Renal cortical epithelial cell (primary cell): ENCODE measurements at places on chromosomes 3 and 15. TPM values are rescaled to one million over a fixed set of nuclear protein-coding genes. Genes with fewer than 3 reads are reported as not detected.

DNA sequence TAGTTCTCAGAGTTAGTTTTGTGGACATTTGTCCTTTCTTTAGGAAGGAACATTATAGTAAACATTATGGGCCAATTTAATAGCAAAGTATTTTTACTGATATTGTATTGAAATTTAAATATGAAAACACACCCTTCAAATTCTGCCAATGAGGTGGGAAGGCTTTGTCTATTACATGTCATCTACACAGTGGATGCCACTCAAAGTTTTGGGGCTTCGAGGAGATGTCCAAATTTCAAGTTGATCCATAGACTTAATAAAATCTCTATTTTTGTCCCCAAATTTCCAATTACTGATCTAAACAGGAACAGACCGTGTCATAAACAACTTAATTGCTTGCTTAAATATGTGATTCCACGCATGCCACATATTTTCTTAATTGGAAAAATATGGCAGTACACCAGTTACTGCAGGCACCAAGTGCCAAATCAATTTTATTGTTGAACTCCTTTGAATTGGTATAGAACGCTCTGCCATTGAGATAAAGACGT is 1.7 kb downstream of the SHOX2 start:
- no peak for DNase-seq

DNA sequence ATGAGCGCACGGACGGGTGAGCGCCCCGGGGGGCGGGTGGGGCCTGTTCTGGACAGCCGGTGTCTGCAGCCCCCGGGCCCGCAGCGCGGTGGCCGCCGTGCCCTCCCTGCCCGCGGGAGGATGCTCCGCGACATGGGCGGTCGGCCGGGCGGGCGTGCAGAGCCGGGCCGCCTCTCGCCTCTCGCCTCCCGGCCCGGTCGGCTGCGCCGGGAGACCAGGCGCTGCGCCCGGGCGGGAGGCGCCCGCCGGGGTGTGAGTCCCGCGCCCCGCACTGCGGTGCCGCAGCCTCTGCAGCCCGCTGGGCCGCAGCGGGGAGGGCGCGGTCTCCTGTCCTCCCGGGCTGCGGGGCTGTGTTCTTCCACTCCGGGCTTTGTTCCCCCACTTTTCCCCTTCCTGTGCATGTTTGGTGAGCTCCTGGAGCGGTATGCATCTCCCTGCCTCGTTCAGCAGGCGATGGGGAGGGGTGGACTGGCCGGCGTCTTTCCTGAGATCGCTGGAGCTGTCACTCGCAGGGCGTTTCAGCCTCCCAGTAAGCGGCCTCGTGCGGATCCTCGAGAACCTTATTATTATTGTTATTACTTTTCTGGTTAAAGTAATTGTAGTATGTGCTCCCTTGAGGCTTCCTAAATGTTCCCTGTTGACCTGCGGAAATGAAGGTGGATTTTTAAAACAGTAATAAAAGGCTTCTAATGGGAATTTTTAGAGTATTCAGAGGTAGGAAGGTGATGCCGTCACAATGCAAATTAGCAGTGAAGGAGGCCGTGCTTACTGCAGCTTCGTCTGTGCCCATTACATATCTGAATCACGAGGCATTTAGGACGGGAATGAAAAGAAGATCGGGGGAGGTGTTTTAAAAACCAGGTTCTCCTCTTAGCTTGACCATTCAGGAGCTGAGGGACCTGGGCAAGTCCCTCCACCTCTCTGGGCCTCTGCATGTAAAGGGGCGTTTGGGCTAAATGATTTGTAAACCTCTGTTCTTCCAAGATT is 593 bp downstream of the TMOD2 start:
- DNase-seq = no peak

DNA sequence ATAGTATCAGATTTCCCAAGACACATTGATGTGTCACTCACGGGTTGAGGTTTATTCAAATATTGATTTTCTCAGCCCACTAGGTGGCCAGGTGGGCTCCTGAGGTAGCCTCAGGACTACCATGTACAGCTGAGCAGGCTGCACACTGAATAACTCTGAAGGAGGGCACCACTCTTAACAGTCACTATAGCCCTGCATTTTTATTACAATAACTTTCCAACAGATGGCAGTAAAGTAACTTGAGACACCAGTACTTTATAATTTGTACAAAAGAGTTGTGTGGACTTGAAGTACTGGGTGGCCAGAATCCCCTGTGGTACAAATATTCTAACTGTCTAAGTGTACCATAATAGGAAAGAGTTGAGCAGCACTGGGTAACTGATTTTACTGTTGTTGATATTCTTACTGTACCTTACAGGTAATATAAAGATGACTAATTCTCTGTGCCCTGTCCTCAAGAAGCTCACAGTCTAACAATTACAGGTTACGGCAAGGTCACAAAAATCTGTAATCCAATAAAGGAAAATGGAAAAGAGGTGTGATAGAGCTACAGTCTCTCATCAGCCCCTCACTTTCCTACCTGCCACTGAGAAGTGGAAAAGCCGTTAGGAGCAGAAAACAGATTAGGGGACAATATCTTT is 76.0 kb downstream of the ETFA start:
- peak; percentile 65 for DNase-seq

The MOBP gene
- 1.6 TPM in 1 of 2 replicates, not detected in the other for total RNA-seq

The THAP10 gene
- 1.0 and 2.4 TPM in 2 replicates for total RNA-seq

- peak; percentile 9 for DNase-seq
Measured at GRCh38 chr3:168134931-168135330, 39.2 kb upstream of the GOLIM4 start.

DNA sequence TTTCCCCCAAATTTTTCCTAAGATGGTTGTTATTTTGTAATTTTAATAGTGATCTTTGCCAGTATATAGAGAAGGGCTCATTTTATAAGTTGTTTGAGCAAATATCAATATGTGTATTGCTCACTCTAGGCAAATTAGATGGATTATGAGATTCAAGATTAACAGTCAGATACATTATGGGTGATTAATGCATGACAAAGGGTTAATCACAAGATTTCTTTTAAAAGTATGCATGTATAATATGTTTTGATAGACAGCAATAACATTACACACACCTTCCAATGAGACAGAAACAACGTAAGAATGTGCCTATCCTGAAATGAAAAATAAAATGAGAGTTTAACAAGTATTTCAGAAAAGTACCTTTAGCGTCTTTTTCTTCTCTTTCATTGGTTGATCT is 547.6 kb upstream of the AGTR1 start:
- no peak for DNase-seq

The PIERCE2 gene
- 2.6 and 2.8 TPM in 2 replicates for total RNA-seq

The CHAC1 gene
- 10.8 and 11.1 TPM in 2 replicates for total RNA-seq

- peak; percentile 48 for DNase-seq
Measured at GRCh38 chr3:194512895-194513601, 26.2 kb upstream of the ATP13A3 start.

The RPL15 gene
- total RNA-seq = 1,175 and 2,297 TPM in 2 replicates

DNA sequence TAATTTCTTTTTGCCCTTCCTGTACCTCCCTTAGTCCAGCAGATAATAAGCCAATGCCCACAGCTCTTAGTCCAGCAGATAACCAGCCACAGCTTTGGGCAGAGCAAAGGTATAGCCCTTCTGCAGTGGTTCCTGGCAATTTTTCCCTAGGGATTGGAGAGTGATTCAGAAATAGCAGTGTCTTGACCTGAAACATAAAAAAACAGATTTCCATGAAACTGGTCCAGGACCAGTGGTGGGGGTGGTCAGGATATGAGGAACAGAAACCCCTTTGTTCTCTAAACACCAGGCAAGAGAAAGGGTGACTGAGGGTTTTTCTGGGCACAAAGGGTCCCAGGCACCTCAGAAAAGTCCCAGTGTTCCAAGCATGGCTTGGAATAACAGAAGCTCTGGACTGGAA is 103.4 kb downstream of the ARRDC4 start:
- no peak for DNase-seq

GRCh38 chr15:67340630-67341029 is 86.0 kb downstream of the IQCH start:
- DNase-seq = no peak

The SFMBT1 gene
- 6.0 and 12.0 TPM in 2 replicates for total RNA-seq

DNA sequence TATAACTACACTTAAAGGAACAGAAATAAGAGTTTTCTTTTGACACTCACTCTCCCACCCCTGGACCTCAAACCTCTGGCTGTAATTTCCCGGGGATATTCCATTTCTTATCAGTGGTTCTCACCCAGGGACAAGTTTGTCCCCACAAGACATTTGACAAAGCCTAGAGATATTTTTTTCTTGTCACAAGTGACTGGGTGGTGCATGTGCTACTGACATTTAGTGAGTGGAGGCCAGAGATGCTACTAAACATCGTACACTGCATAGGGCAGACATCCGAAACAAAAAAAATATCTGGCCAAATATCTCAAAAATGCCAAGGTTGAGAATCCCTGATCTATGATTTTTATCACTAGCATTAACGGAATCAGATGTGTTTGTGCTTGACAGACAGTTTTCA is 168.0 kb upstream of the FRMD4B start:
- DNase-seq = no peak

The GREM1 gene
- 4.2 and 9.7 TPM in 2 replicates for total RNA-seq

- DNase-seq = no peak
Measured at GRCh38 chr15:66956672-66957430, 108.6 kb upstream of the SMAD3 start.

The BFSP2 gene
- total RNA-seq = not detected in 2 replicates

The DNASE1L3 gene
- not detected in 2 replicates for total RNA-seq

GRCh38 chr3:33442190-33442589 is 2.0 kb upstream of the UBP1 start:
- no peak for DNase-seq

GRCh38 chr3:123285931-123286307 is 84.2 kb downstream of the SEC22A start:
- no peak for DNase-seq

- DNase-seq = no peak
Measured at GRCh38 chr3:71944482-71945065, 159.6 kb upstream of the PROK2 start.

The WDR93 gene
- total RNA-seq = 0.69 and 1.2 TPM in 2 replicates
